ENCODE measurements at places on chromosomes 2 and 18.

DNA sequence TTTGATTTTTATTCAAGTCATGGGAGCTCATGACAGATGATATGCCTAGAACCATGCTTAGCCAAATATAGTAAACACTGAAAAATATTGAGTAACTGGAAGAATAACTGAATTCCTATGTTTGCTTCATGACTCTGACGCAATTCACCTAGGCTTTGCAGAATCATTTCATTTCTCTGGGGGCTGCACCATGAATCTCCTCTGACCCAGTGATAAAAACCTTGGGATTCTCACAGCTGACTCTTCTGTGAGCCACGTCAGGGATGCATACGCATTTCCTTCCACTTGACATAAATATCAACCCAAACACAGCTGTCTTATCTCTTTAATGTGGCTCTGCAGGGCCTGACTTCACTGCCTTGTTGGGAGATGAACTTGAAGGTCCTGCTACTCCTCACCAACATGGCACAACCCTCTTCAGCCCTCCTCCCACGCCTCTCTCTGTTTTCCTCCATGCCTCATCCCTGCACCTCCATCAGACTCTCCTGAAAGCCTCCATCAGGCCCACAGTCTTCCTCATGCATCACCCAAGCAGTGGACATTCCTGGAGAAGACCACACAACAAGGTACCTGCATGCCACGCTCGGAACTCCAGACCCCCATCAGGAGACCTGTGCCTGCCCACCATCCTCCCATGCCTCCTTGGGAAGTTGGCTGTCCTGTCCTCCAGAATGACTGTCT, 29.8 kb downstream of the COL6A3 start:
- no peak for DNase-seq

DNA sequence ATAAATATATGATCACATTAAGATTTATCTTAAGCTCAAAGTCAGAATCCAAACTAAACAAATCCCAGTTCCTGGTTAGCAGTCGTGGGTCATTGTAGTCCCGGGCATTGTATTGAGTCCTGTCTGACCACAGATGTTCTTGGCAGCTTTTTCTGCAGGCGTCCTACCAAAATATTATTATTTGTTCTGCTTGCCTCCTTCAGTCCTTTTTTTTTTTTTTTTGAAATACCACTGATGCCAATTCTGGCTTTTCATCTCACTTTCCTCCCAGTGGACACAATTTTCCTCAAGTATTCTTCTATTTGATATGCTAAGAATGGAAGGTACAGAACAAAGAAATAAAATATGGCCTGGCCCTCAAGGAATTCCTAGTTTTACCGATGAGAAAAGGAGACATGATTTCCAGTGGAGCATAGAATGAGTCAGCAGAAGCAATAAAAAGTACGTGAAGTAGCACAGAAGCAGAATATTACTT, 151.6 kb downstream of the CSRNP3 start:
- DNase-seq: no peak

DNA sequence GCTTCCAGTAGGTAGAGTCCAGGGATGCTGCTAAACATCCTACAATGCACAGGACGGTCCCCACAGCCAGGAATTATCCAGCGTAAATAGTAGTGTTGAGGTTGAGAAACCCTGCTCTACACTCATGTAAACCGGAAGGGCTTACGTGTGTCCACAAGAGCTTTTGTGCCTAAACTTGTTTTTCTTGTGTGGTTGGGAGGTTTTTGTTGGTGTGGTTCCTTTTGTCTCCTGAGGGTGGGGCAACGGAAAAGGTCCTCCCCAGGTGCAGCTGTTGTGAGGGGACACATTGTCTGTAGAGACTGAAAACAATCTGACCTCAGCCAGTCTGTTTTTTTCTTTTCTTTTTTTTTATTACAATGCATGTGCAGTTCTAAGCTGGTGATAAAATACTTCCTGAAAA, 72.7 kb upstream of the MGAT5 start:
- DNase-seq: no peak

DNA sequence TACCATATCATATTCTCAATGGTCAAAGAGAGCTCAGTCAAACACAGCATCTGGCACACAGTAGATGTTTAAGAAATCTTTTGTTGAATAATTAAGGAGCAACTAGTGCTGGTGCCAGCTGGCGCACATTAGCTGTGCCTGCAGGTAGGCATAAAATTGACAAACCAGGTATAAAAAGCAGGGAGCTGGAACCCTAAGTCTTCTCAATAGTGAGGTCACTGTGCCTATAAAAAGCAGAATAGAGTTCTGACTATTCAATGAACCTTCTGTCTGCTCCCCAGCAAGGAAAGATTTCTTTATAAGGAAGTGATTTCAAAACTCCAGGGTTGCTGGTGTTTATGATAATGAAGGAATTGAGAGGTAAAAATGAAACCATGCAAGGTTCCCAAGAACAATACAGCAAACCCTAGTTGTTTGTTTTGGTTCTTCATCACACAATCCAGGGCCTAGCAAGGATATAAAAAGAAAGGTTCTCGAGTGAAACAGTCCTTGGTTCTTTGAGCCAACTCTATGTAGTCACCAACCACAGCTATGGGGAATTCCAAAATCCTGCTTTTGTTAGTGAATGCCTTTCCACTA, 76.1 kb downstream of the THADA start:
- DNase-seq: no peak

GRCh38 chr2:240759459-240759858, 60.6 kb downstream of the KIF1A start:
- peak; percentile 29 for DNase-seq

DNA sequence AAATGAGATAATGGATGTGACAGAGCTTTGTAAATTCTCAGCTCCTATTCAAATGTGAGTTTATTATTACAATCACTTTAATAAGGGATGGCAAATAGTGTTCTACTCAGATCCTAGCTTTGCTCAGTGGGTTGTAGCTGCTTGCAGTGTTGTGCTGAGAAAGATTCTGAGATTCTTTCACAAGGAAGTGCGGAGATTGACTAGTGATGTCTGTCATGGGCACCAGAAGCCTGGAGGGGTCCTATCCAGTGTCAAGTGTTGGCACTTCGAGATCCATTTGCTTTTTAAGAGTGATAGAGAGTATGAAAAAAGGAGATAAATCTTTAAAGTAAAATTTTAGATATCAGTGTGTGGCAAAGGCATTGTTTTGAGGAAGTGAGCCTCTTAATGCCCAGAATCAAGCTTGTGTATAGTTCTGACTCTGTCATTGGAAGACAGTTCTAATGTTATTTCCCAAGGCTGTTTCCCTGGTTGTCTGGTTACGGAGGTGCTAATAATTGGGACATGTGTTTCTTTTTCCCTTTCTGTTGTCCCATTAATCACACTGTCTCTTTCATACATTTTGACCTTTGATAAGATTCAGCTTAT, 181.7 kb upstream of the SPRED2 start:
- no peak for DNase-seq

DNA sequence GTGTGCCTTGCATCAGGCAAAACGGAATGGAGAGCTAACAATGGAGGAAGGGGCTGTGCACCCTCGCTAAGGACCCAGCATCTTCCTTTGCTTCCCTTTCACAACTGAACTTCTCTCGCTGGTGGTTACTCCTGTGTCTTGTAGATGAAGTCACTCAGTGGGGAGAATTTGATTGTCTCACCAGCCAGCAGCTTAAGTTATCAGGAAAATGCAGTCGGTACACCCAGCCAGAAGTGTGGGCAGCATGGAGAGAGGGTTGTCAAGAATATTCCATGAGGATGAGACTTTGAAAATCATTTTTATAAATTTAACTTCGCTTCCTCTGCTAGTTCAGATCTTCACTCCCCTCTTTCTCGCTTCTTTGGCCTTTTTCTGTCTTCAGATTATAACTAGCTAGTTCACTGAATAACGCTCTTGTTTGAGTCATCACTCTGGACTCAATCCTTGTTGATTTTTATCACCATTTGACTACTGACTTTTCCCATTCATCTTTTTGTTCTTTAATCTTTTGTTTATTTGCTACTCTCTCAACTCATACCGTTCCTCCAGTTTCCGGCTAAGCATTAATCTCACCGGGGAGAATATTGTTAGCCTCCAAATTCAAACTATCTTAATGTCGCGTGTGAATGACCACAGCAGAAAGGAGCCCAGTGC, 221.7 kb downstream of the CD226 start:
- DNase-seq: no peak

- DNase-seq: no peak
These were observed at the start of gene PSD4 for GRCh38 chr2:113173542-113174375. Gene PSD4 (plus strand): TSS chr2:113173971. CDS start chr2:113182457, 8,486 bp downstream.

- no peak for DNase-seq
These were observed 16.6 kb downstream of the KLHL29 start for GRCh38 chr2:23401427-23402204.

DNA sequence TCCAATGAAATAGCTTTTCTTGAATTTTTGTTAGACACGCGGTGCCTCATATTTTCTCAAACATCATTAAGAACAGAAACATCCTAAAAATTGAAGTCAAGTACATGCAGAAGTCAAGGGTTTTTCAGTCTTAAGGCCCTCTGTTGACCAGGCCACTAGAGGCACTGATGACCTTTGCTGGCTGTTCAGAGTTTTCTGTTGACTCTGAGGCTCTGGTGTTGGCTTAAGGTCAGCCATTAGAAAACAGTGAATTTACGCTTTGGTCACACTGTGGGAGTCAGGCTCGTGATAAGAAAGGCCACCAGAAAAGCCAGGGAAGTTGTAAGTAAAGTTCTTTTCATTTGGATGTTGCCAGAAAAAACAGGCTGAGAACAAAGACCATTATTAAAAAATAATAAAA, 5.8 kb upstream of the UPP2 start:
- no peak for DNase-seq

GRCh38 chr2:7878786-7879482, 802.9 kb upstream of the ID2 start:
- DNase-seq: no peak

DNA sequence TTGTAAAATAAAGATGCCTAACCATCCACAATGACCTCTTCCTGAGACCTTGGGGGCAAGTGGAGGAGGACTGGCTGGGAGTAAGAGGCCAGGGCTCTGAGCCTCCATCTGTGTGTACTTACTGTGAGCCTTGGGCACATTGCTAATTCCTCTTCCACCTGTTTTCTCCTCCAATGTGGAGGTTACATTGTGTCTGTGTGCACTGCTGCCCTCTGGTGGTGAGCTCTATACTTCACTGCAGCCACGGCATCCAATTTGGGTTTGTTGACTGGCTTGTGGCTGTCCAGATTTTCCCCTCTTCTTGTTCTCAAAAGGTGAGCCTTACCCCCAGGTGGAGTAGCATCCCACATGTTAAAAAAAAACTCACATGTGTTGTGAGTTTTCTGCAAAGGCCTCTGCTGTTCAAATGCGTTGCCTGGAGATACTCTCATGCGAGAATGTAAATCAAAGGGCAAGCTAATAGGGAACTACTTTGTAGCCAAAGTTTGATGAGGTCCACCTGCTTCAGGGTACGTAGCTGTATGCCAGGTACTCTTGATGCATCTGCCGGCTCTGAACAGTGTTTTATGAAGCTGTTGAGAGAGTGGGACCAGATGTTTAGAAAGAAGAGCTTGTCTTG, 80.8 kb downstream of the APOB start:
- no peak for DNase-seq

DNA sequence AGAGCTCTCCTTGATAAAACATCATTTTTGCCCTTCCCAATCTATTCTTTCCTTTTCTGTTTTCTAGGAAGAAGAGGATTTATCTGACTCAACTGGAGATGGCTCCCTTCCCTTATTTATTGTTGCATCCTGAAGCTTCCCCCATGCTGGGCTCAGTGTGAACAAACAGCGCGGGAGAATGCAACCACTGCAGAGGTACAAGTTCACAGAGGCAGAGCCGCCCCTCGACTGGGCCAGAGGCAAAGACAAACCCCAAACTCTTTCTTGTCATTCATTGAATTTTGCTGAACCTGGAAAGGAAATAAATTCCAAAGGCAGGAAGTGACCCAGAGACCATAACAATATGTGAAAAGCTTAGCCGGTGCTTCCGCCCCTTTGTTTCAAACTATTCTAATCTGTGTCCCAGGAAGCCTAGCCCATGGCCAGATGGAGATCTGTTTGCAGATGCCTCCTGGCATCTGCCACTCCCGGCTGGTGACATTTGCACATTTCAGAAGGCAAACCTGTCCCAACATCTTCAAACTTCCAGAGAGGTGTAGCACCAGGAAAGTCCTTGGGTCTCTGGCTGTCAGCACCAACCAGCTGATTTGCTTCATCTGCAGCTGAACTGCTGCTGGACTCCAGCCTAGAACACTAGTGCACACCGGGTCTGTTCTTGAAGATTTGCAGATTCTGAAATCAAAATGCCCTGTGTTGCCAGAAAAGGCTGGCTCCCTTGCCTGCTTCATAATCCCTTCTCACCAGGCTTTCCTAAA, 79.4 kb upstream of the MAP4K3 start:
- DNase-seq: no peak

GRCh38 chr2:200787351-200788120, 24.2 kb upstream of the BZW1 start:
- no peak for DNase-seq

GRCh38 chr2:42028571-42029148, 19.2 kb upstream of the PKDCC start:
- DNase-seq: no peak

DNA sequence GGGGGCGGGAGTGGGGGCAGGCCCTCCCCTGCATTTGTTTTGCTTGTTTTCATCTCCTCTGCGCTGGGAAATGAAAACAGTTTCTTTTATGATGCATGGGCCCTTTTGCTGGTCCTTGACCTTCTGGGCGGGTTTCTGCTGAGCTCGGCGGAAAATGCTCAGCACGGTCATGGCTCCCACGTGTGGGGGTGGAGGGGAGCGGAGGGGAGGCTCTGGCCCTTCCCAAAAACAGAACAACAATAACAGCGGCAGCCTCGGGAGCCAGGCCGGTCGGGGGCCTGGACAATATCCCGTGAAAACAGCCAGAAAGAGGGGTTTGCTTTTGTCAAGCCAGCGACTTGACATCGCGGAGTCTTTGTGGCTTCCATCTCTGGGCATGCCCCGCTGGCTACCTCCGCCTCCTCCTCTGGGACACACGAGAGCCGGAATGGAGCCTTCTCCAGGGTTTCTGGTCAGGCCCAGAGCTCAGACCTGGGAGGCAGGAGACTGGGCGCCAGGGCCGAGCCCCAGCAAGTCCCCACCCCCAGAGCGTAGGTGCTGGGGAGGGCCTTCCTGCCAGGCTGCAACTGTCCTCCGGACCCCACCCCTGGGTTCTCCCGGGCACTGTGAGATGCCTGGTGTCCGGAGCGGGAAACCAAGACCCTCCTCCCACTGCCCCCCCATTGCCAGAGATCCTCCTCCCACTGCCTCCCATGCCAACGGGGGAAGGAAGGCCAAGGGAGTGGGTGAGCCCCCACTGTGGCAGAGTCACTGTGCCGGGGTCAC, 35.9 kb upstream of the SNED1 start:
- peak; percentile 88 for DNase-seq

- no peak for DNase-seq
These were observed 8.1 kb downstream of the ZNF638 start for GRCh38 chr2:71339685-71340084.

DNA sequence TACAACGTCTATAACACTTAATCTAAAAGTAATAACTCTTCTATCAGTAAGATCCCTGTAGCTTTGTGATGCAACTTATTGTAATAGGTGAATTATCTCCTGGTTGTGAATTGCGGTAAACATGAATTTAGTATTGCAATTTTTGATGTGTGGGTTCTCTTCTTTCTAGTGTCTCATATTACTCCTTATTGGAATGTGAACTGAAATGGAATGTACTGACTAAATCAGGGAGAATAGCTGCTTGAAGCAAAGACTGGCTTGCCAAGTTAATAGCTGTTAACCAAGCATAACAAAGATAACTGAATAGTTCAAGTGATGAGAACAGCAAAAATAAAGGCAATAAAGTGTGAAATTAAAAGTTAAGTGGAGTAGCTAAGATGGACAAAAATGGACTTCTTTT, 60.5 kb upstream of the TFPI start:
- no peak for DNase-seq
